ENCODE measurements at places on chromosomes 16 and 17.

GRCh38 chr16:18039931-18040330 lies 296.6 kb downstream of the NPIPA8 start:
- DNase-seq = no peak

- DNase-seq = peak; percentile 25
Measured at GRCh38 chr16:83068686-83069085, 441.9 kb downstream of the CDH13 start.

DNA sequence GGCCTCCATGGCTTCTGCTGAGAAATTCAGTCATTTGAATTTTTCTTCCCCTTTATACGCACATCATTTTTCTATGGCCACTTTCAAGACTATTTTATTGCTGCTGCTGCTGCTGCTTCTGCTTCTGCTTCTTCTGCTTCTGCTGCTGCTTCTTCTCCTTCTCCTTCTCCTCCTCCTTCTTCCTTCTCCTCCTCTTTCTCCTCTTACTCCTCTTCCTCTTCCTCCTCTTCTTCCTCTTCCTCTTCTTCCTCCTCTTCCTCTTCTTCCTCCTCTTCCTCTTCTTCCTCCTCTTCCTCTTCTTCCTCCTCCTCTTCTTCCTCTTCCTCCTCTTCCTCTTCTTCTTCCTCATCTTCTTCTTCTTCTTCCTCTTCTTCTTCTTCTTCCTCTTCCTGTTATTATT lies 22.4 kb downstream of the CPD start:
- DNase-seq = no peak

- peak; percentile 85 for DNase-seq
Measured at GRCh38 chr17:7262935-7263800, 890 bp upstream of the CLDN7 start.

- DNase-seq = peak; percentile 88
Measured at GRCh38 chr17:43839670-43840108, 6.7 kb upstream of the MPP3 start.

DNA sequence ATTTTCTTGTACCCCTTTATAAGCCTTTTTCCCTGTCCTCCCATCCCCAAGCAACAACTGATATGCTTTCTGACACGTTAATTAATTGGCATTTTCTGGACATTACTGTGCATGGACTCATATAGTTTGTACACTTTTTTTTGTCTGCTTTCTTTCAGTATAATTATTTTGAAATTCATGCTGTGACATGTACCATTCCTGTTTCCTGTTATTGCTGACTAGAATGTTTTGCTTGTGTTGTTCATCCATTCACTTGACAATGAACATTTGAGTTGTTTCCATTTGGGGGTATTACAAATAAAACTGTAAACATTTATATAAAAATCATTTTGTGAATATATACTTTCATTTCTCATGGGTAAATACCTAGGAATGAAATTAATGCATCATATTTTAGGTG lies 50.6 kb downstream of the RBBP6 start:
- no peak for DNase-seq

GRCh38 chr16:68286153-68287074 lies 22.1 kb downstream of the SLC7A6 start:
- no peak for DNase-seq

DNA sequence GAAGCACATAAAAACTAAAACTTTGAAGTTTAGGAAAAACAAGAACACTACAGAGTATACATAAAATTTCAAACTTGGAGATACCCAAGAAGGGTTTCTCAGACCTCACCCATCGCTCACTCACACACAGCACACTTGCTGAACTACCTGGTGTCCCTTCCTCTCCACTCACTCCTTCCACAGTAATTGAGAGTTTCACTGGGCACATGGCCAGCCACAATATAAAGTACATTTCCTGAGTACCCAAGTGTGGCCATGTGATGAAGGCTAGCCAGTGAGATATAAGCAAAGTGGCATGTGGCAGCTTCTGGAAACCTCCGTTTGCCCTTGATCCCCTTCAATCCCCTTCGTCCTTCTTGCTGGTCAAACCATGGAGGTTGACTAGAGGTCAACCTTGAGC lies 11.9 kb downstream of the TOX3 start:
- no peak for DNase-seq

GRCh38 chr16:15572329-15573001 lies 70.5 kb downstream of the MARF1 start:
- no peak for DNase-seq

DNA sequence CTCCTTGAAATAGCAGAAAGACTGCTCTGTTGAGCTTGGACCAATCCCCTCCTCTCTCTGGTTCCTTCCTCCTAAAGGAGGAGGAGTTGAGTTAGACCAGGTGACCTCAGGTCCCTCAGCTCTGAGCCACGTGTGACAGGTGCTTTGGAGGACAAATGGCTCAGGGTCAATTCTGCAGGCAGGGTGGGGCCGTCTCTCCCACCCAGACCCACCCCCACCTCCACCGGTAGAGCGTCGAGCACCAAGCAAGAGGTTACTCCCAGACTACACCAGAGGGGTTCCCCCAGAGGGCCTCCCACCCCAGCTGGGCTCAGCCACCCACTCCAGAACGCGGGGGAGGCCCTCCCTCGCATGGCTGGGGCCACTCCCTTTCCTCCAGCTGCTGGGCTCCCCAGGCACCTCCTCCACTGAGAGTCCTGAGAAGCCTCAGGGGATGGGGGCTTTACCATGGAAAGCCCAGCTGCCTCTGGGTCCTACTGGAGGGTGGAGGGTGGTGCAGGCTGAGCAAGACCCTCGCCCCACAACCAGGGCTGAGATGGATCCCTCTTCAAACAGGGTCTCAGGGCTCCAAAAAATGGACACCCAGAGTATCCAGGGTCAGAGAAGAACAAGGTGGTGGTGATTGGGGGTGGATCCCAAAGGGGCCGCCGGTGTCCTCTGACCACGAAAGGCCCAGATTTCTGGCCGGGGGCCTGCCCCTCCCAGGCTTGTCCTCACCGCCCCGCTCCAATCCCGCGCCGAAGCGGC lies 7.6 kb downstream of the MYO1C start:
- peak; percentile 63 for DNase-seq

GRCh38 chr16:88306411-88306810 lies 76.3 kb upstream of the ZNF469 start:
- no peak for DNase-seq

DNA sequence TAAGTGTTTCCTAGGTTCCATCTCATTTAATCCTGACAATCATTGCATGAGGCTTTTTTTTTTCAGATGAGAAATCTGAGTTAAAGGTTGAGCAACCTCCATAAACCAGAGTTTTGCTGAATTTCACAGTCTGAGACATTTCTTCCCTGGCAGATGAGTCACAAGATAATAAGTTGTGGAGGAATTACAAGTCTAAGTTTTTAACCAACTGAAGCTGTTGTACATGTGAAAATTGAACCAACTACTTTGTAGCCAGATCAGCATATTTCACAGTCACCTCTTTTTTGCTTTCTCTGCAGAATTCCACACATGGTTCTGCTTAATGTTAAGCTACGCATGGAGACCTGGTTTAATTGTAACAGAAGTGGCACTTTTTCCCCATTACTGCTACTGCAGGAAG lies 765.6 kb downstream of the CDH11 start:
- no peak for DNase-seq

DNA sequence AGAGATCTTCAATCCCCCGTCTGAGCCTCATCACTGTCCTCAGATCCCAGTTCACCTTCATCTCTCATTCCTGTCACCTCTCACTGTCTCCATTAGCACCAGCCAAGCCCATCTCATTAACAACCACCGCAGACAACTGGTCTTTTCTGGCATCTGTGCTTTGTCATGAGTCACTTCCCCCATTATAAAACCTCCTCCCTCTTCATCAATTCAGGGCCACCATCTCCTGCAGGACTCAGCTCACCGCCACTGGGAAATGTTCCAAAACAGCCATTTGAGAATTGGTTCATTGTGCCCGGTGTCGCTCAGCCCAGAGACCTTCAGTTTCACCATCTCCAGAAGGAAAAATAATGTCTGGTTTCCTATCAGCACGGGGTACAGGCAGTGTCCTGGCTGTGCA lies 56.9 kb upstream of the TEKT3 start:
- DNase-seq = no peak

DNA sequence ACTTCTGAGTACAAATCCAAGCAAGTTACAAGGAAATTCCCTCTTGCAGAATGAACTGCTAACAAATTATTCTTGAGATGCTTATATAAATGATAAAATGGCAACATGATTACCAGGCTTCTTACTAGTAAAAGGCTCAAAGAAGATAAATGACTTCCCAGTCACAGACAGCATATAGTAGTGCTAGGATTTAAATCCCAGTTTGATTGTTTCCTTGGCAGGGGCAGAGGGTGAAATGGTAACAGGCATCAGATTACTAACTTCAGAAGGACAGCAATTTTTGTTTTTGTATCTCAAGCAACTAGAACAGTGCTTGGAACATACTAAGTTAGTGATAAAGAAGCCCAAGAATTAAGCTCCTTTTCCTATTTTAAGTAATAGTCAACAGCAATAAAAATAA lies 102.8 kb downstream of the SSH2 start:
- DNase-seq = no peak

DNA sequence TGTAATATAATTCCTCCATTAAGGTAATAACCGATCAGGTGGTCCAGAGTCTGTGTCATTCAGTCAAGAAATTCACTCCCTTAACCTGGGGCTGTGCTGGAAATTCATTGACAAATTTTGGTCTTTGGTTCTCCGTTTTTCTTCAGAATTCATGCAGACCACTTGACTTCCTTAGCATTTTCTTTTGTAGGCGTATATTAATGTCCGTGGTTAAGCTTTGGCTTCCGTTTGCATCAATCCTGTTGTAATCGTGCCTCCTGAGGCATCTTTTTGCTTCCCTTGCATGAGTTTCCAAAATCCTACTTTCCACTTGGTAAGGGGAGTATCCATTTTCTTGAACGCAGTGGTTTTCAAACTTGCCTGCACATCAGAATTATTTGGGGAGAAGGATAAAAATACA lies 9.0 kb downstream of the LRRC37B start:
- DNase-seq = no peak

GRCh38 chr17:59219992-59220327 lies 351 bp upstream of the GDPD1 start:
- DNase-seq = no peak

DNA sequence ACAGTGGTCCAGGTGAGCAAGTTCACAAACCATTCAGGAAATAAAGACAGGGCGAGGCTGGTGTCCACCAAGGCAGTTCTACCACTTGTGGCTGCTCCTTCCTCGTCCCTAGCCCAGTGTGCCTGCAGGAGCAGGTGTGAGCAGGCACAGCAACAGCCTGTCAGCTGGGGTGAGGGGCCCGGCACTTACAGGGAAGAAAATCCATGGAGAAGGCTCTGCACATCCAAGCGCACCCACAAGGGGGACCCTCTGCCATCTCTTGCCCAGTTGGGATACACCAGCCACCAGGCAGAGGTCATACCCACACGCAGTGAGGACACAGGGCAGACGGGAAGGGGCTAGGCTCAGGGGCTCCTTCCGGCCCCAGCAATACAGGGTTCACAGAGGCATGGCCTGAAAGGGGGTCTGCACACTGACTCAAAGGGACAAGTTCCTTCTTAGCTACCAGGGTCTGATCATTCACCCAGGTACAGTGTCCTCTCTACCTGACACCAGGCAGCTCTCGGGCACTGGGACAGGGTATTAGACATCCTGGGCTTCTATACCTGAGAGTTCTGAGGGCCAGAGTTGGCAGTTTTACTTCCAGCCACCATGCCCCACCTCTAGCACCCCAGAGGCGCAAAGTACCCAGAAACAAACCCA lies 27.0 kb downstream of the CDIP1 start:
- peak; percentile 78 for DNase-seq

DNA sequence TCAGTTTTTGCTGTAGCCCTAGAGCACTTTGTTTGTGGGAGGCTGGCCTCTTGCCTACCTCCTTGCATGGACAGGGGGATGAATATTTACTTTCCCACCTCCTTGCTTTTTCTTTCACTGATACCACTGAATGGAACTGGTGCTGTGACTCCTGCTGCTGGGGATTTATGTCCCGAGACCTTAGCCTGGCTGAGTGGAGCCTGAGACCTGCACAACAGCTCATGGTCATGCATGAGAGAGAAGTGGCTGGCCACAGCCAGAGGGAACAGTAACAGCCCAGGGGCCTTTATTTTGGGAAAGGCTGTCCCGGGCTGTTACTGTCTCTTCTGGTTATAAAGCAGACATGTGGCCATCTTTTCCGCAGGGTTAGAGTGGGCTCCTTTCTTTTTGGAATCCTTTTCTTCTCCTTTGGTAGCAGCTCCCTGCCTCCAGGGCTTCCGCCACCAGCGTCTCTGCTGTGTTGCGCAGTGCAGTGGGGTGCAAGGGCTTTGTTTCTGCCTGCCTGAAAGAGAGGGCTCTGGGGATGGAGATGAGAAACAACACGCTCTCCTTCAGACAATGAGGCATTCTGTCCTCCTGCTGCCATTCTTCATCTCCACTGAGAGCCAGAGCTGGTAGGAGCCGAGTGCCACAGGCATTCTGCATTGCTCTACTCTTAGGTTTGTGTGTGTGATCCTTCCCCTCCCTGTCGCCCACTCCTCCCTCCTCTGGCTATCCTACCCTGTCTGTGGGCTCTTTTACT lies 14.5 kb downstream of the SNX11 start:
- no peak for DNase-seq

GRCh38 chr17:5200360-5200759 lies 8.7 kb upstream of the ZNF594 start:
- no peak for DNase-seq

GRCh38 chr16:27367461-27368357 lies 34.3 kb upstream of the IL21R start:
- peak; percentile 88 for DNase-seq

DNA sequence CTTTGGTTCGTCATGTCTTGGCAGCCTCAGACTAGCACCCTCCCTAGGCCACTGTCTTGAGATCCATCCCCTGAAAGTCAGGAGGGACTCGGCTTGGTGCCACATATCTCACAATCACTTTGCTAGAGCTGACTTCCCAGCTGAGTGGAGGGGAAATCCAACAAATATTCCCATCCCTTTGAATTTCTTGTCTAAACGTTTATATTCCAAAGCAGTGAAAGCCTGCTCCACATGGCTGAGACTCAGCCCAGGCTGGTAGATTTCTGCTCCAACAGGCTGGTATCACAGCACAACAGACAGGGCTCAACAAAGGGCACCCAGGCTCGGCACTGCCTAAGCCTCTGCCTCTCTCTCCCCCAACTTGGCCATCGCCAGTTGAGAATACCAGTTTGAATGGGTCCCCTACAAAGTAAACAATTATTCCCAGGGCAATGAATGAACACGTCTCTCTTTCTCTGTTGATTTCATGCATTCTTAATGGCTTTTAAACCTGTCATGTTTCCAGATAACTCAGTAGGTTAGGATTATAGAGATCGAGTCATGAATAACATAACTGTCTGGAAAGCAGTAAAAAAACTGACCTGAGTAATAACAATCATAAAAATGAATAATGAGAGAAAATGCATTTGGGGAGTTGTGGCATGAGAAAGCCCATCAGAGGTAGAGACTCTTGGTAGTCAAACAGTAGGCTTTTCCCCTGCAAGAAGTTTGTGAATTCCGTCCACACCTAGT lies 1.0 kb downstream of the KRT13 start:
- no peak for DNase-seq

GRCh38 chr16:48158296-48158695 lies 2.5 kb upstream of the ABCC12 start:
- no peak for DNase-seq

GRCh38 chr16:84992717-84993075 lies 18.6 kb downstream of the ZDHHC7 start:
- no peak for DNase-seq

Measured in HT-29 (cell line).